ENCODE measurements at places on chromosomes 3 and 15. TPM values are rescaled to one million over a fixed set of nuclear protein-coding genes. Genes with fewer than 3 reads are reported as not detected.

GRCh38 chr3:128987302-128988100, 6.4 kb downstream of the CFAP92 start:
- no peak overlapping the region for H3K27ac ChIP-seq
- H3K27me3 ChIP-seq = no peaks in the 10 kb centered on the region
- no peak overlapping the region for H3K4me3 ChIP-seq

The UBE2E2 gene
- total RNA-seq = 45.4 TPM

GRCh38 chr15:22949074-22949547, 31.1 kb downstream of the CYFIP1 start:
- DNase-seq = peak; percentile 78
- peak overlapping the region; percentile 2 for H3K27ac ChIP-seq
- peaks cover 21% of the 10 kb centered on the region for H3K4me1 ChIP-seq
- peaks cover 5% of the 10 kb centered on the region for H3K36me3 ChIP-seq

DNA sequence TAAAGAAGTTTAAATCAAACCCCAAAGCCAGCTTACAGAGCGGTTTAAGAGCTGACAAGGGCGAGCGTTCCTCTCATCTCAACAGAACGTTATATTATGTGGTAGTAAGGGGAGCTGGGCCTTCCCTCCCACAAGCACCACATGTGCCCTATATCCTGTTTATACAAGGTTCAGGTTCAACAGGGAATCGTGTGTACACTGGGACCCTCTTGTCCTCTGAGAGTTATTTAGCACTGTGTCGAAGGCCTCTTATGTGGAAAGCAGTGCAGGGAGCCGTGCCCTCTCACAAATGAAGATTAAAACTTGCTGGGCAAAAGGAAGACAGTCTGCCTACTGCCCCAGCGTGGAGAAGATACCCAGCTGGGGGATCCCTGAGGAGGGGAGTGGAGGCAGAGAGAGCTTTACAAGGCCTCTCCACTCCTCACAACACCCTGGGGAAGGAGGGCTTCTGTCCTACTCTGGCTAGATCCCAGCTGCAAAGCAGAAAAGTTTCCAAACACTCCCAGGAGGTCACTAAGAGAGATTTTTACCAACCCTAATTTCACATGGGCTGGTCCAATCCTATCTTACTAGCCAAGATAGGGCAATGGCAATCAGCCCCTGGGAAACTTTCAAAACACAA, 2.9 kb downstream of the TLE3 start:
- peaks cover 42% of the 10 kb centered on the region for H3K4me1 ChIP-seq
- H3K36me3 ChIP-seq = peaks cover 10% of the 10 kb centered on the region
- H3K4me3 ChIP-seq = peak overlapping the region; percentile 98
- no peak overlapping the region for H3K27ac ChIP-seq
- DNase-seq = peak; percentile 25

DNA sequence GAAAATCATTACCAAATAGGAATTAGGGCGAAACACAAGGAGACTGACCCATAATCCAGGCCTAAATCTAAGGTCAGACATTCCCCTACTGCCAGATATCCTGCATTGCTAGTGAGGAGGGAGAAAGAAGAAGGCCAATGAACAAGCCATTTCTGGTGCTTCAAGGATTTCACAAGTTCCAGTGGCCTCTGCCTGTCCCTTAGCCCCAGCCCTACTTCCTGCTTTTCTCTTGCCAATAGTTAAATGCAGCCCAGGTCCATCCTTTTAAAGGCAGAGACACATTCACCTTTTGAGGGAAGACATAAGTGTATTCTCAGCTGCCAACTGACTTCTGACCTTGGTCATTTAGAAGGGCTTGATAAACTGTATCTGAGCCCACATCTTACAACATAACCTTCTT, 135.8 kb downstream of the ZNF621 start:
- H3K27ac ChIP-seq = no peak overlapping the region
- H3K4me1 ChIP-seq = no peaks in the 10 kb centered on the region
- no peak overlapping the region for H3K4me3 ChIP-seq
- no peaks in the 10 kb centered on the region for H3K36me3 ChIP-seq
- no peak for DNase-seq
- H3K27me3 ChIP-seq = no peaks in the 10 kb centered on the region
